Stimulated activated CD8-positive, alpha-beta memory T cell treated with anti-CD3 and anti-CD28 coated beads, Interleukin-7, amount 100 ng/mL, for 48 hours (primary cell): ENCODE measurements at places on chromosomes 7 and 10.

DNA sequence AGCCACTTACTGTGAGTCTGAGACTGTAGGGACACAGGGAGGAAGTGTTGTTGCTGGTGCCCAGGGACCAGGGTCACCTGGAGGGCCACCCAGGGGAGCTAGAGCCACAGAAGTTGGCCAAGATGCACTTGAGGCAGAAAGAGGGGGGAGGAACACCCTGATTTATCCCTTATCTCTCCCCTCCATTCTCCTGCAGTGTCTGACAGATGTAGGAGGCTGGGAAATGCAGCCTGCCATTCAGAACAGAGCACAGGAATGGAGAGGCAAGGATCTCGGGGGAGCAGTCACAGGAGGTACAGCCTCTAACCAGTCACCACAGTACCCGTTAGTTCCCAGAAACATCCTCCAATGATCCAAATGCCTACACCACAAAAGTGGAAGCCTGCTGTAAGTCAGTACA lies 118.4 kb upstream of the SLC26A5 start:
- no peak for DNase-seq

- DNase-seq = no peak
Observed at GRCh38 chr10:113663908-113664307, at the start of gene NRAP. NRAP (minus strand) TSS chr10:113664041; CDS start chr10:113663882, 159 bp downstream.

- no peak for DNase-seq
Observed at GRCh38 chr10:12719365-12719764, 282.1 kb downstream of the CCDC3 start.

DNA sequence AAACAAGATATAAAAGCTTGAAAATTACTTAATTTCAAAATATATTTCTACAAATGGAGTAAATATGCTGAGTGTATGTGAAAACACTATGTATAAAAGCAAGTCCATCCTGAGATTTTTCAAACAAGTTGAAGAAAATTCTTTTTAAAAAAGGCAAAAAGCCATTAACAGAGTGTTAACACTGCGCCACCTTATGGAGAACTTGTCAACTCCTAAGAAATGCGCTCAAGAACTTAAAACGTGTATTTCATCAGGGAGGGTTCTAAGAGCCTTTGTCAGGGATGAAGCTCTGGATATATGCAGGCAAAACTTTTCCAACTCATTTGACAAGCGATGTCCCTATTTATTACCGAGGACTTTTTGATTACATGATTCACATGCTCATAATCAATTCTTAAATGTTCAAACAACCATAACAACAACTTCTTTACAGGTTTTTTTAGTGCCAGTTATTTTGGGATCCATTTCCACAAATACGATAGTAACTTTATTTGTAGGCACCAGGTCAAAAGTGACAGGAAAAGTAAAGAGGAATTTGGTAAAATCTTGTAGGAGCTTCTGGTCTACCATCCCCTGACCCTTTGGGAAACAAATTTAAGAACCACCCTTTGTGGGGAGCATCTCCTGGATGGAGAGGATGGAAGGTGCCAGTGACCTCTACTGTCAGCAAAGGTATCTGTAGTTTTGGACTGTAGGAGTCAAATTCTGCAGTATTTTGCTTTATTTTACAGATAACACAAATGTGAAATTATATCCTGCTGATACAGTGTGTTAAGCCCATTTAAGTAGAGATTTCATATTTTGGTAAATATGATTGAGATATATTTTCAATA lies 23.2 kb downstream of the CALCR start:
- DNase-seq = no peak

DNA sequence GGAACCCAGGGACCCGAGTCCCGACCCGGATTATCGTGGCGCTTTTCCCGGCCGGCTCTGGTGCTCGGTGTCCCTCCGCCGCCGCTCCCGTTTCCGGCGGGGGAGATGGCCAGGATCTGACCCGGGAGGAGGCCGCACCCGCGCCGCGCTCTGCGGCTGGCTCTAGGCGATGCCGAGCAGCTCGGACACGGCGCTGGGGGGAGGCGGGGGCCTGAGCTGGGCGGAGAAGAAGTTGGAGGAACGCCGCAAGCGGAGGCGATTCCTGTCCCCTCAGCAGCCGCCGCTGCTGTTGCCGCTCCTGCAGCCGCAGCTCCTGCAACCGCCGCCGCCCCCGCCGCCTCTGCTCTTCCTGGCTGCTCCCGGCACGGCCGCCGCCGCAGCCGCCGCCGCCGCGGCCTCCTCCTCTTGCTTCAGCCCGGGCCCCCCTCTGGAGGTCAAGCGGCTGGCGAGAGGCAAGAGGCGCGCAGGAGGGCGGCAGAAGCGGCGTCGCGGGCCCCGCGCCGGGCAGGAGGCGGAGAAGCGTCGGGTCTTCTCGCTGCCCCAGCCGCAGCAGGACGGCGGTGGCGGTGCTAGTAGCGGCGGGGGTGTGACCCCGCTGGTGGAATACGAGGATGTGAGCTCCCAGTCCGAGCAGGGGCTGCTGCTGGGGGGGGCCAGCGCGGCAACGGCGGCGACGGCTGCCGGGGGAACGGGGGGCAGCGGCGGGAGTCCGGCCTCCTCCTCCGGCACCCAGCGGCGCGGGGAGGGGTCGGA lies 593 bp downstream of the CDK13 start:
- peak; percentile 33 for DNase-seq

GRCh38 chr10:116521424-116522290 lies 24.1 kb upstream of the PNLIP start:
- no peak for DNase-seq

DNA sequence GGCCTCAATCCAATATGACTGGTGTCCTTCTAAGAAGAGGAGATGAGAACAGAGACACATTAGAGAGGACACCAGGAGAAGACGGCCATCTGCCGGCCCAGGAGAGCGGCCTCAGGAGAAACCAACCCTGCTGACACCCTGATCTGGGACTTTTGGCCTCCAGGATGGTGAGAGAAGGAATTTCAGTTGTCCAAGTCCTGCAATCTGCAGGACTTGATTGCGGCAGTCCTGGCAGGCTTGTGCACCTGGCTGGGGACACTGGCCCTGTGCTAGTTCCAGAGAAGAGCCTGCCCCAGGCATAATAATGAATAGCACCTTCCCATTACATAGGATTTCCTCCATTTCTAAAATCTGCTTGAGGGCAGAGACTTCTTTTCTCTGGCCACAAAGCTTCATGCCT lies 409.9 kb upstream of the SHH start:
- DNase-seq = no peak

DNA sequence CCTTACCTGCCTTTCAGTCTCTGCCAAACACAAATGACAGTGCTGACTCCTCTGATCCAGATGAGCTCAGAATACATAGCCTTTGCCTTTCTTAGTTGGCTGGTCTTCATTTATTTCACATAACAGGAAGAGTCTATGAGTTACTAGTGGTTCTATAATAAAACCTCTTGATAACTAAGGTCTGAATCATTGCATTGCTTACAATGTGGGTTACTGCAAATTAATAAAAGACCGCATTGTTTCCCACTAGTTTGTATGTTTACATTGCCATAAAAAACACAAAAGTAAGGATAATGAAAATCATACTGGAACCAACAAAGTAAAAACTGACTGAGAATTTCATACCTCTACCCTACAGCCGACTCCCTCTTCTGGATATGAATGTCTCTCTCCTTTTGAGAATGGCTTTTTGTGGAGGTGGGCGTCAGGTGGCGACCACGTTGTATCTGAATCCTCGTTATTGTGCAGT lies 62.0 kb upstream of the AKR1E2 start:
- no peak for DNase-seq

DNA sequence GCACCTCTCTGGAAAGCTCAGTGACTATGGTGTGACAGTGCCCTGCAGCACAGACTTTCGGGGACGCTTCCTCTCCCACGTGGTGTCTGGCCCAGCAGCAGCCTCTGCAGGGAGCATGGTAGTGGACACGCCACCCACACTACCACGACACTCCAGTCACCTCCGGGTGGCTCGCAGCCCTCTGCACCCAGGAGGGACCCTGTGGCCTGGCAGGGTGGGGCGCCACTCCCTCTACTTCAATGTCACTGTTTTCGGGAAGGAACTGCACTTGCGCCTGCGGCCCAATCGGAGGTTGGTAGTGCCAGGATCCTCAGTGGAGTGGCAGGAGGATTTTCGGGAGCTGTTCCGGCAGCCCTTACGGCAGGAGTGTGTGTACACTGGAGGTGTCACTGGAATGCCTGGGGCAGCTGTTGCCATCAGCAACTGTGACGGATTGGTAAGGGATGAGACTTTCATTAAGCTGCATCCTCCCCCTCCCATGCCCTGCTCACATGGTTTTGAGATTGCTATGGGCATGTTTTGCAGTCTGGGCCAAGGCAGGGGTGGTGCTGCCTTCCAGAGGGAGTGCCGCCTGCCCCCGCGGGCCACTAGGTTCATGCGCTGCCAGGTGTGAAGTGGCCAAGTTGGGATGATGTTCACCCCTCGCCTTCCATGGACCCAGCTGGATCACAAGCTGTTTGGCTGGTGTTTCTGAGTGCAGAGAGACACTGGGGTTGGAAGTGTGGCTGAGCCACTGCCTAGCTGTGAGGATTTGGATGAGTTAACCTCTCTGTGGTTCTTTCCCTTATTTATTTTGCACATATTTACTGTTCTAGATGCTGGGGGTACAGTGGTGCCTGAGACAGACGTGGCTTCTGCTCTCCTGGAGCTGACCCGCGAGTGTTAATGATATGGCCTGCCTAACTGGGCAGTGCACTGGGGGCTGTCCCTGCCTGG lies 2.5 kb downstream of the ADAMTS14 start:
- no peak for DNase-seq

GRCh38 chr7:15199482-15199881 lies 296.9 kb upstream of the DGKB start:
- no peak for DNase-seq

DNA sequence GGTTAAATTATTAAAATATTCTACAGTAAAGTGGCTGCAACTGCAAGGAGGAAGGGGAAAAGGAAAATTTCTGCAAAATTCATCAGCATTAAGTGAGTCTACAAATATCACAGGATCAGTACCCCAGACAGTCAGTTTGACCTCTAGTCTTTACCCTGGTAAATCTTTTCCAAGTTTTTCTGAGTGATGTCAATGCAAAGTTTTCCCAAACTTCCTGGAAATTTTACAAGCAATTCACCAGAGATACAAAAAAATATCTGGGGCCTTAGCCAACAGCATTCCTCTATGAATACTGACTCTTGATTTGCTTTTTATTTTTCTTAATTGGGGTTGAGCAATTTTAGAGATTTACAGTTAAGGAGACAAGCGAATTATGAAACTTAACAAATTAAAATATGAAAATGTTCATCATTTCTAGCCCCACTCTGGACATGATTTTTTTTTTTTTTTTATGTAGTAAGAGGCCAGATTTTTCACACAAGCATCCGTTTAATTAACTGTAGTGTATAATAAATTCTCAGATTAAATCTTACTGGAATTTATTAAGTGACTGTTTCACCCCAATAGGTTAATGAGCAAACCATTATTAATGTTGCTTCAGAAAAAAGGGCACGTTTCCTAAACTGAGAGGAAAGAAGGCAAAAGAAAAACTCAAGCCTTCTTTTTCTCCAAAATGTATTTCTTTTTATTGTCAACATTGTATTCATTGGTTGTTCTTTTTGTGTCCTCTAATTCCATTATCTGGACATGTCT lies 539.5 kb upstream of the FZD8 start:
- DNase-seq = no peak

DNA sequence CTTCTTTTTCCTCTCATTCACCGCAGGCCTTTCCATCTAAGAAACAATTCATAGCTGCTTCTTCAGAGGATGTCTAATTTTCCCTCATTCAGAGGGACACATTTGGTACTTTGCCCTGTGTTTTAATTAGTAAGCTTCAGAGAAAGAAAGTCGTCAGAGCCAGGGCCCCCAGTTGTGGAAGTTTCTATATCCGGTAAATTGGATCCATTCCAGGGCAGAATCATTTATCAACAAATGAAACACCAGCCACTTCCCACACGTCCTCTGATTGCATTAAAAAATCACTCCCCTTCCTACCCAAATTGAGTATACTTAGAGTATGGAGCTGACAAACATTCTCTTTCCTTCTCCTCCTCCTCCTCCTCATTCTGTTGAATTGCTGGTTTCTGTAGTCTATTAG lies 205.8 kb upstream of the HDAC9 start:
- no peak for DNase-seq

DNA sequence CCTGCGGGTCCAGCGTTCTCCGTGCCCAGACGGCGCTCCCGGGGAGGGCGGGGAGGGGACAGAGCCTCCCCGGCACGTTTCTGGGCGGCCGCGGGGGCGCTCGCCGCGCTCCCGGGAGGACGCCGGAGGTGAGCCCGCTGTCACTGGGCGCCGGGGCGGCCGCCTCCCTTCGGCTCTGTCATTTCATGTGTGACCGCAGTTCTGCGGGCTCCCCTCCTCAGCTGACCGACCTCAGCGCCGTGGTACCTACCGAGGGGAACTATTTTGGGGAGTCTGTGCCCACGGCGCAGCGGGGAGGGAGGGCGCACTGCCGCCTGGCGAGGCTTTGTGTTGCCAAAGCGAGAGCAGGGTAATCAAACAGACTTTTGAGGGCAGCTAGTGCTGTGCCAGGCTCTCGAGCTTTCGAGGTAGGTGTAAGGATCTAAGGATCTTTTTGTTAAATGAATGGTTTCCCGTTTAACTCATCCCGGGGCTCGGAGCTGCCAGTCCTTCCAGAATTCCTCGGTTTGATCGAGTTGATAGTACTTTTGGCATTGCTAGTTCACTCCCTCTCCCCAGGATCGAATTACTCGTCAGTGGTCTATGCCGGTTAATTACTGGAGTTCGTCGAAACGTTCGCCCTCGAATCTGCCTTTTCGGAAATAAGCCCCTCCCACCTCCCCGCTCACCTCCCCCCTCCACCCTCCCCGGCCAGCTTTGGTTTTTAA lies 1.9 kb downstream of the ARID5B start:
- DNase-seq = peak; percentile 73

GRCh38 chr10:26962835-26963234 lies 102.1 kb upstream of the ABI1 start:
- no peak for DNase-seq

DNA sequence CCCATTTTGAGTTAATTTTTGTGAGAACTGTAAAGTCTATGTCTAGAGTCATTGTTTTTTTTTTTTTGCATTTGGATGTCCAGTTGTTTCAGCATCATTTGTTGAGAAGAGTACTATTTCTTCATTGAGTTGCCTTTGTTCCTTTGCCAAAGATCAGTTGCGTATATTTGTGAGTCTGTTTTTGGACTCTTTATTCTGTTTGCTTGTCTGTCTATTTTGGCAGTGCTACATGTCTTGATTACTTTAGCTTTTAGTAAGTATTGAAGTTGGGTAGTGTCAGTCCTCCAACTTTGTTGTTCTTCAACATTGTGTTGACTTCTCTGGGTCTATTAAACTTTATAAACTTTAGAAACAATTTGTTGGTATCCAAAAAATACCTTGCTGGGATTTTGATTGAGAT lies 31.6 kb downstream of the CCDC7 start:
- no peak for DNase-seq

- DNase-seq = no peak
Observed at GRCh38 chr10:1611936-1612550, 125.3 kb downstream of the ADARB2 start.
